ENCODE measurements at places on chromosomes 4 and X.
A peak's percentile ranks its signal among the peaks of the same experiment; 100 is the strongest.

DNA sequence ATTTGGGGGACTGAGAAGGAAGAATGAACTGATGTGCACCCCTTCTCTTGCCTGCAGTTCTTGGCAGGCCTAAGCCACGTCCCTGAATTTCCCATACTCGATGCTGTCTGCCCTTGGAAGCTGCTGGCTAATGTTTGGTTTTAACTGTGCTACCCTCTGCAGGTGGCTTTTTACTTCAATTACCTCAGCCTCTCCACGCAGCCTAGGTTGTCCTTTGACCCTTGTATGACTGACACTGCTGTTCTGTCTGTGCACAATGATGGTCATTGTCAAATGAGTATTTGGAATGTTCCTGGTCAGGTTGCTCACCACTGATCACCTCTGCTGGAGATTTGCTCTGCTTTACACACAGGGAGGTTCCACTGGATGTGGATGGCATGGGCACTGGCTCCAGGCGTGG lies 137.1 kb downstream of the ZNF518B start:
- no peak for DNase-seq

DNA sequence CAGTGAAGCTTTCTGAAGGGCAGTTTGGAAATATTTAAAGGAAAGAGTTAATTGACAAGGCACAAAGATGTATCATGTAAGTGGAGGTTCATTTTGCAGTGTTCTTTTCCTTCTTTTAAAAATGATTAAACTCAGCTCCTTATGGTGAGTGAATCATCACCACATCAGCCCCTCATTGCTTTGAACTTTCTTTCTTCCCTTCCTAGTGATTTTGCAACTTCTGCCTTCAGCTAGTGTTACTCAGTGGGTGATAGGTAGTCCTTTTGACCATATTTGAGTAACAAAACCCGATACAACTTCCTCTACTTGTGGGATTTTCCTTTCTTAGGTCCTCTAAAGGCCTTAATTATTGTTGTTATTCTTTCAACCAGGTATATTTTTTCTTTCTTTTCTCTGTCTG lies 8.2 kb downstream of the ZCCHC4 start:
- no peak for DNase-seq

- DNase-seq, result no peak
Observed at GRCh38 chr4:89741768-89742167, 95.2 kb downstream of the SNCA start.

DNA sequence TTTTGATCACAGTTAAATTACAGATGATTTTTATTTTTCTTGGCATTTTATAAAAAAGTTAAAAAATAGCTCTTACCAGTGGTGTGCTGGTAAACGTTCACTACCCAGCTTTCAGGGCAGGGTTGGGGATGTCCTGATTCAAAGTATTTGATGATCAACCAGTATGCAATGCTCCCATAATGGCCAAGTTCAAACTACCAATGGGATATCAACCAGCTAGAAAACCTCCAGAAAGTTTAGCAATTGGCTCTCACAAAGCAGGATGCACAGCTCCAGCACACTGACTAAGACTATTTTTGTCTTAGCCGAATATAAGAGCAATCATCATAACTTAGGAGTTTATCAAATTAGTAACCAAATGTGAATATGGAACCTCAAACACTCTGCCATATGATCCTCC lies 108.0 kb upstream of the PDE5A start:
- DNase-seq, result no peak

- no peak for DNase-seq
Observed at GRCh38 chr4:178672512-178672911, 1230.3 kb upstream of the AGA start.

DNA sequence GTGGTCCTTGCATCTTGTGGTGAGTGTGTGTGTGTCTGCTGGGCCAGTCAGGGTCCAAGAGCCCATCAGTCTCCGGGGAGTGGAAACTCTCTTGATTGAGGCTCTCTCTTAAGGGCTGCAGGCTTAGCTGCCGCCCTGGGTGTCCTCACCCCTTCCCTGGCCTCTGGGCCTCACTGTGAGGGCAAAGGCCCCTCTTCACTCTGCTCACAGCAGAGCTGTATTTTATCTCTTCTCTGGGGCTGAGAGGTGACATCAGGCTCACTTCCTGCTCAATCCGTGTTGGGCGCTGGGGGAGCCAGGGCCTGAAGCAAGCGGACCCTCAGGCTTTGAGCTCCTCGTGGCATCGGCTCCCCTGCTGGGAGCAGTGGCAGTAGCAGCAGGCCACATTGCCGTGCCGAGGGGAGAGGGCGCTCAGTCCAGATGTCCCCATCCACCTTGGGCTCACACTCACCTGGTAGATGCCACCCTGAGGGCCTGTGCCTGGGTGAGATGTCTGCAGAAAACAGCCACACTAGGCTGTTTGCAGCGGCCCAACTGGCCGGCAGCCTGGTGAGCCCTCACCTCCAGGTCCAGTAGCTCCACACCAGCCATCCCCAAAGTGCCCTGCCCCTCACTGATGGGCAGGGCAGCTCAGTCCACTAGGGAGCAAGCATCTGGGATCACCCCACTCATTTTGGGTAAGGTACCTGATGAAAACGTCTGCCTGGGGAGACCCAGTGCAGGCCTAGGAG lies 24.7 kb upstream of the PRPS1 start:
- no peak for DNase-seq

GRCh38 chr4:171947400-171947799 lies 134.2 kb downstream of the GALNTL6 start:
- DNase-seq, result no peak

DNA sequence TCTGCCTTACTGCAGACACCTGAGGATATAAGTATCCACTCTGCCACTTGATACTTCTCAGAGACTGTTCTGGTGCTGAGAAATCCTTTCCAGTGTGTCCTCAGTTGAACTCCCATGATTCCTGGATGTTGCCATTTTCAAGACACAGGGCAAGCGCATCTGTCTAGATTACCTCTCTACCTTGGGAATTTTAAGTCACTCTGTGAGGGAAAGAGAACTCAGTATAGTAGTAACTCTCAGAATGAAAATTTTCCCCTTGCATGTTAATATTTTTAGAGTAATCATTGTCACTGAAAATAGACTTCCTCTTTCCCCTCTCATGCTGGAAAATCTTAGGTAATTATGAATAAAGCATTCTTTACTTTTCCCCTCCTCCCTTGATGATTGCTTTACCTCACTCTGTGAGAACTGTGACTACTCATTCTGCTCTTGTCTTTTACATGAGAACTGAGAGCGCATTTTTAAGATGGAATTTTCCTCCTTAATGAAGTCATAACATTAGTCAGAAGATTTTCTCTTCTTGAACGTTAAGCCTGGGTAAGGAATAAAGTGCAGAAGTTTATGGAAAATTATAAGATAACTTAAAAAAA lies 45.0 kb downstream of the TET2 start:
- DNase-seq, result peak; percentile 9

GRCh38 chr4:112546476-112546875 lies 30.5 kb upstream of the NEUROG2 start:
- no peak for DNase-seq

GRCh38 chr4:74000301-74000700 lies 1.8 kb upstream of the CXCL5 start:
- DNase-seq, result no peak

DNA sequence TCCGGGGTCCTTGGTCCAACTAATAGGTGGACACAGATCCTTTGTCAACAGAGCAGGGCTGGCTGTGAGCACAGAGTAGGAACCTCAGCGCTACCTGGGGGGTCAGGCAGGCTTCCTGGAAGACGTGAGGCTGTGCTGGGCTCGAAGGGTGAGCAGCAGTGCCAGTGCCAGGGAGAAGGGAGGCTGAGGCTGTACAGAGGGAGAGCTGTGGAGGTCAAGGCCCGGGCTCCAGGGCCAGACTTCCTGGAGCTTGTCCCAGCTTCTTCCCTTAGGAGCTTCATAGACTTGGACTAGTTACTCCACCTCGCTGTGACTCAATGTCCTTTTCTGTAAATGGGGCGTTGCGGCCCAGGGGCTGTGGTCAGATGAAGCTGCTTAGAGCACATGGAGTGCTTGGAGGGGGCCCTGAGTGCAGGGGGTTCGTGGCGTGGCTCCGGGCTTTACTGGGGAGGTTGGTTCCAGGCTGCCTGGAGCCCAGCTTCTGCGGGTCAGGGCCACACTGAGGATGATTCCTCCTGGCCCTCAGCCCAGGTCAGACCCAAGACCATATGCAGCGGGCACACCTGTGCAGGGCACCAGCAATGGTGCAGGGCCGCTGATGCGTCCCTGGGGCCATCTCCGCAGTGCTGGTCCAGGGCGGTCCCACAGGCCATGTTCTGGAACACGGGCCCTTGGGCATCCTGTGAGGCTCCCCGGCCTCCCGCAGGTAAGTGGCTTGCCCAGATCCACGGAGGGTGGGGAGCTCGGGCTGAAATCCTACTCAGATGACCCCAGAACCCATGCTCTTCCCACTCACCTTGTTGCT lies 98.1 kb downstream of the DCTD start:
- no peak for DNase-seq

GRCh38 chr4:176270669-176271068 lies 1.6 kb upstream of the ASB5 start:
- DNase-seq, result no peak

GRCh38 chr4:78767350-78767749 lies 8.8 kb upstream of the BMP2K start:
- DNase-seq, result no peak

DNA sequence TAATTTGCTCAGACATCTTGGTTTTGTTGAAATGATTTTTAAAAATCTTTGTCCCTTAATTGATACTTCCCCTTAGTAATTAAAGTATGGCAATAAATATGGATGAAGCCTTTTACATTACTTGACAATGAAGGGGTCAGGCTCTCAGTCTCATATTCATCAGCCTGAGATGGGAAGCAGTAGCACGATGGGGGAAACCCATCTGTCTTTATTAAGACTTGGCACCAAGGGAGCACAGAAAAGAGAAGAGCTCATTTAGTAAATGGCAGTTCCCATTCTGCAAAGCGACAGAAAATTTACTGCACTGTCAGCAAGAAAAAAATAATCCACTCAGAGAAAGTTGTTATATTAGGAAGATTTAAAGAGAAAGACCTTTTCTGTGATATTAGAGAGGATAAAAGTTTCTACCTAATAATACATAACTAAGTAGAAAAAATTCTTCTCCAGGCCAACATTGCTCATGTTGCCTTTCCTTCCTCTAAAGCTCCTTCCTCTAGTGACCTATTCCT lies 7.9 kb upstream of the SERTM2 start:
- DNase-seq, result no peak

DNA sequence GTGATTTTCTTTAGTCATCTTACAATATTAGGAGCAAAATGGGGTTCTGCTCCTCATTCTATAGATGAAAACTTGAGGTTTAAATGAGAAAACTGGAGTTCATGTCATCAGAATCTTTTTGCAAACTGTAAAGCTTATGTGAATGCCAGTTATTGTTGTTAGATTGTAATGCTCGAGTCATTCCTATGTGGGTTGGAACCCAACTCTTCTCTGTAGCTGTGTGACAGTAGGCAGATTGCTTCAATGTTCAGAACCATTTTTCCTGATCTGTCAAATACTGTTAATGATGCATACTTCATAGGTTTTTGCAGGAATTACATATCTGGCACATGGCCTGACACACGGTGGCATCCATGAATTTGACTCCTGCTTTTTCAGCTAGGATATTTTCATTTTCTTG lies 178.9 kb downstream of the RAPGEF2 start:
- DNase-seq, result no peak

DNA sequence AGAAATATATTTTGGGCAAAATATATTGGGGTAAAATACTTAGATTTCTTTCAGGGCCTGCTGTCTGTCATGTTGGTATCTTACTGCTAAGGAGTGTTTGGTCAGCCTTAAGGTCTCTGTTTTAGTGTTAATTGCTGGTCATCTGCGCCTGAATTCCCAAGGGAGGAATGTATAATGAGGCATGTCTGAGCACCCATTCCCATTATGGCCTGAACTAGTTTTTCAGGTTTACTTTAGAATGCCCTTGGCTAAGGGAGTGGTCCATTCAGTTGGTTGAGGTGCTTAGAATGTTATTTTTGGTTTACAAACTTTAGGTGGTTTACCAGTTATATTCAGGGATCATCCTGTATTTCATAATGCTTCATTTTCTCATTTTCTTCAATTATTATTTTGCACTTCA lies 125.9 kb downstream of the CFAP299 start:
- no peak for DNase-seq

DNA sequence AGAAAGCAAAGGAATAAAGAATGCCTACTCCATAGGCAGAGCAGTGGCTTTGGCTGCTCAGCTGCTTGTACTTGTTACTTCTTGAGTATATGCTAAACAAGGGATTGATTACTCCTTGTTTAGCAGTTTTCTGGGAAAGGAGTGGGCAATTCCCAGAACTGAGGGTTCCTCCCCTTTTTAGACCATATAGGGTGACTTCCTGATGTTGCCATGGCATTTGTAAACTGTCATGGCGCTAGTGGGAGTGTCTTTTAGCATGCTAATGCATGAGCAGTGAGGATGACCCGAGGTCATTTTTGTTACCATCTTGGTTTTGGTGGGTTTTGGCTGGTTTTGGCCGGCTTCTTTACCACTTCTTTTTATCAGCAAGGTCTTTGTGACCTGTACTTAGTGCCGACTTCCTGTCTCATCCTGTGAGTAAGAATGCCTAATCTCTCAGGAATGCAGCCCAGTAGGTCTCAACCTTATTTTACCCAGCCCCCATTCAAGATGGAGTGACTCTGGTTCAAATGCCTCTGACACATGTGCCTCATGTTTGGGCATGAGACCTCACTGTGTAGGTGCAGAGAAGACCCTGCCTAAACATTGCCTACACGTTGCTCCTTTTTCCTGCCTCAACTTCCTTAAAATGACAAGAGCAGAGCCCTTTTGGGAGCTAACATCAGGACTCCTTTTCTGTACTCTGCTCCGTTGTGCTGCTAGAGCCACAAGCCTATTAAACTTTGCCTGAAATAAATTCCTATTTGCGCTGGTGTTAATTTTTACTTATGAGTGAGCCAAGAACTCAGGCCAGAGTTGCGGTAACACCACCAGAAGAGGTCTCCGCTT lies 21.0 kb upstream of the UBA6 start:
- DNase-seq, result no peak

DNA sequence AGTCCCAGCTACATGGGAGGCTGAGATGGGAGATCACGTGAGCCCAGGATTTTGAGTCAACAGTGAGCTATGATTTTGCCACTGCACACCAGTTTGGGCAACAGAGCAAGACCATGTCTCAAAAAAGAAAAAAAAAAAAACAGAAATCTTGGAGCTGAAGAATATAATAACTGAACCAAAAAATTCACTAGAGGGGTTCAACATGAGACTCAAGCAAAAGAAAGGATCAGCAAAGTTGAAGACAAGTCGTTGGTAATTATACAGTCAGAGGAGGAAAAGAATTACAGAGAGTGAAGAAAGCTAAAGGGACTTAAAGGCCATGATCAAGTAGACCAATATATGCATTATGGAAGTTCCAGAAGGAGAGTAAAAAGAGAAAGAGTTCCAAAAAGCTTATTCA lies 26.9 kb downstream of the SHROOM4 start:
- no peak for DNase-seq

DNA sequence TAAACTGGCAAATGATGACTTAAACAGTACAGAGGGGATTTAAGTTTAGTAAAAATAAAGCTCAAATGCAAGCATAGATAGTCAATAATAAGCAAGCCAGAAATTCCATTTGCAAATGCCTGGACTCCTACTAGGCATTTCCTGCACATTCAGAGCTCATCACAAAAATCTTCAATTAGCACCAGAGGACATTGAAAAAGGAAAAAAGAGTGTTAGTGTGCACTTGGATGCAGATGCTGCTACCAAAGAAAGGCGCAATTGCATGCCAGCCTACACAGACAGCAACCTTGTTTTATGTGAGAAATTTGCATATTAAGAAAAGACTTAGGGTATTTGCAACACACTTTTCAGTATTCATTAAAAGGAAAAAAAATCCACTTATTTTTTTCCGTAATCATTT lies 282.1 kb downstream of the GRIA2 start:
- no peak for DNase-seq

- DNase-seq, result no peak
Observed at GRCh38 chr4:21192367-21192766, 492.1 kb downstream of the PACRGL start.
